ENCODE measurements at places on chromosomes 3 and 15. TPM values are rescaled to one million over a fixed set of nuclear protein-coding genes. Genes with fewer than 3 reads are reported as not detected.

Gene DNAJC13
- total RNA-seq, result 62.0 TPM

Gene UCN2
- not detected for total RNA-seq

Gene ALG3
- 30.8 TPM for total RNA-seq

Gene HGD
- 53.3 TPM for total RNA-seq

Gene COLQ
- 1.5 TPM for total RNA-seq

Gene C3orf20
- not detected for total RNA-seq

Gene GORASP1
- total RNA-seq, result 122 TPM

Gene NR2E3
- total RNA-seq, result 0.60 TPM

Gene TMEM43
- total RNA-seq, result 31.3 TPM

Gene ZPLD1
- not detected for total RNA-seq

Gene LRRIQ4
- total RNA-seq, result not detected

Gene RYR3
- total RNA-seq, result 16.4 TPM

Gene AMOTL2
- 17.9 TPM for total RNA-seq

Gene TIPARP
- 26.4 TPM for total RNA-seq

Gene TLR9
- total RNA-seq, result 0.77 TPM

Gene IGSF10
- total RNA-seq, result 1.0 TPM

Gene GP5
- total RNA-seq, result 0.19 TPM

Gene ZKSCAN7
- 1.6 TPM for total RNA-seq

Gene SAMD7
- total RNA-seq, result not detected

Gene IGF2BP2
- total RNA-seq, result 42.1 TPM

Gene ZDHHC23
- total RNA-seq, result 31.4 TPM

Gene SKOR1
- 0.58 TPM for total RNA-seq

Gene GP9
- total RNA-seq, result 0.90 TPM

Gene SLC22A13
- 0.70 TPM for total RNA-seq

Gene FSTL1
- total RNA-seq, result 108 TPM

Gene TRH
- not detected for total RNA-seq

Gene ZNF80
- total RNA-seq, result not detected

Gene CAND2
- total RNA-seq, result 14.1 TPM

Gene SERPINI1
- total RNA-seq, result 0.84 TPM

Gene DNAH12
- 0.07 TPM for total RNA-seq

Gene GXYLT2
- 6.1 TPM for total RNA-seq

Gene TMEM108
- total RNA-seq, result 1.1 TPM

Gene MYO9A
- total RNA-seq, result 41.8 TPM

Gene C3orf85
- total RNA-seq, result 13.1 TPM

Gene ALPK3
- total RNA-seq, result 1.9 TPM

Gene ETV5
- 9.2 TPM for total RNA-seq

Gene SYNPR
- not detected for total RNA-seq

Gene VPS18
- 14.1 TPM for total RNA-seq

Gene CPNE4
- total RNA-seq, result 1.1 TPM

Gene KIF15
- 7.6 TPM for total RNA-seq

Gene SHQ1
- total RNA-seq, result 18.1 TPM

Gene TM4SF18
- 1.9 TPM for total RNA-seq

Gene SEC62
- 85.9 TPM for total RNA-seq

Gene MEIS2
- 93.3 TPM for total RNA-seq

Gene UPK1B
- total RNA-seq, result not detected

Gene UQCC5
- 18.1 TPM for total RNA-seq
